Amniotic stem cell (primary cell): ENCODE measurements at places on chromosomes 5 and 9.

DNA sequence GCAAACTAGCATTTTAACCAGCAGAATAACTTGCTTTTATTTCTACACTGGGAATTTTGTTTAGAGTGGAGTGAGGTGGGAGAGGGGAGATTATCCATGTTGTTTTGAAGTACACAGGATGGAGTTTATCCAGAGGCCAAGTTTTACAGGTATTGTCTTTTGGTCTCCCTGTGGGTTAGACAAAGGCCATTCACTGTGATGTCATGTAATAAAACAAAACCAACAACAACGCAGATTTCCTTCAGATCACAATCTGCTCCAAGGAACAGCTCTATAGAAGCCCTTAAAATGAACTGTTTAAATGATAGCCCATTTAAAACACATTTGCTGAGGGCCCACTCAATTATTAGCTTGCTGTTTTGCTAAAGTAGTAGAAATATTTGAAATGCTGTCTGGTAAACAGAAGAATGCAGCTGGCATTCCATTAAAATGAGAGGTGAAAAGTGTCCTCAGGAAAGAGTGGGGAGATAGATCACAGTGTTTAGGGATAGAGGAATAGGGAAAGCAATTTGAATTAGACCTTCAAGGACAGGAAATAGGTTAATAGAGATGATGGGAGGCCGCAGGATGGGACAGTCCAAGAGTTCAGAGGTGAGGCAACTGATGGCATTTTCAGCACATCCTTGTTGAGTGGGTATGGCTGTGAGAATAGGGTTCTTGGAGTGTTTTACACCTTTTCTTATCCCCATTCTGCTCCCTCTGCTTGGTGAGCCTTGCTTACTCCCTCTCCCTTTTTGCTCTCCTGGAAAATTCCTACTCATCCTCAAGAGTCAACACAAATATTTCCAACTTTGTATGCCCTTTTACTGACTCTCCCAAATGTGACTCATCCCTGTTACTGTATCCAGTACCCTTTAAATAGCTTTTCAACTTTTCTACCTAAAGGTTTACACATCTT lies 140.1 kb upstream of the NR3C1 start:
- DNase-seq: peak; percentile 17

DNA sequence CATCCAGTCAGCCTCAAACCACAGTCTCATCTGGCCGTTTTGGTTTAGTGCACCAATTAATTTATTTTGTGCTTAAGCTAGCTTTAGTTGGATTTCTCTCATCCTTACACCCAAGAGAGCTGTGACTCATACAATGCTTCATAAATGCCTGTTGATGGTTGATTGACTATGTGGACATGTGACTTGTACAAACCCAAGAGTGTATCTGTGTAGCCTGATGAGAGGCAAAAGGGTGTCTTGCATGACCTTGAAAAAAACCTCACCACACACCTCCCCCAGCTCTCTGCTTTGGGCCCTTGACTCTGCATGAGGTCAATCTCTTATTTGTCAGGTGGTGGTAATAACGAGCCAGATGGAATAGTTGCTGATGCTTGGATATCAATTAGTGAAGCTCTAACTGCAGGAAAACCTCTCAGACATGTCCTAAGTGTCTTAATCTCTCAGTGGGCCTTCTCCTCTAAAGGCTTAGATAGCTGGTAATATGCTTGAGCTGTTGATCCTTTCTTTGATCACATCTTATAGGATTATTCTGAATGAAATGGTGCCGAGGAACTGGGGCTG lies 10.6 kb upstream of the GLRA1 start:
- no peak for DNase-seq

- no peak for DNase-seq
Measured at GRCh38 chr9:121676926-121677325, 25.5 kb downstream of the DAB2IP start.

DNA sequence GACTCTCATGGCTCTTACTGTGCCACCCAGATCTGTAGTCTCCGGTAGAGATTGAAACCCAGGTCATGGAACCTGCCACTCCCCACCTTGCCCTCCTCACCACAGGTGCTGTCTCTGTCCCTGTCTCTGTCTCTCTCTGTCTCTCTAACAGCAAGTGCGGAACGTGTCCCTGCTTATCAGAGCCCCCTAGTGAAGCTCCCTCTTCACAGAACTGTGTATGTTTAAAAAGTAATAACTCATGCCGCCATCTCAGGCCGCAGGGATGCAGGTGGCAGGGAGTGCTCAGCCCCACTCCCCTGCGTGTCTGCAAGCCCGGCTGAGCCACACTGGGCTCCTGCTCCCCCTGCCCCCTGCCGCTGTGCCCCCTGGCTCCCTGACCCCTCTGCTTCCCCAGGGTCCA lies 43.8 kb downstream of the UNC5A start:
- DNase-seq: no peak

DNA sequence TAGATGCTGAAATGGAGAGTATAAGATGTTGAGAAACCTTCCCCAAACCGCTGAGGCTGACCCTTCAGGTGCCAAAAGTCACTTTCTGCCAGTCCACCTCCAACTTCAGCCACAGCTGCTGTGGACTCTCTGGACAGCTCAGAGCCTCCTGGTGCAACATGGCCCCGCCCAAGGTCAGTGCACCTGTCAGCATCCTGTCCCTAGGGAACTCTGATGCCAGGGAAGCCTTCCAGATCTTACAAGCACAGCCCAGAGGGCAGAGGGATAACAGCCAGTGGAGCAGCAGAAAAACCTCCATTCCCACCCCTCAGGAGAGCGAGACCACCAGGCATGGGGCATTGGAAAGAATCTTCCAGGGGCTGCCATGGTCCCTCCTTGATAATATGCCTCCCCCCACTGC lies 10.5 kb upstream of the PTGES2 start:
- no peak for DNase-seq

DNA sequence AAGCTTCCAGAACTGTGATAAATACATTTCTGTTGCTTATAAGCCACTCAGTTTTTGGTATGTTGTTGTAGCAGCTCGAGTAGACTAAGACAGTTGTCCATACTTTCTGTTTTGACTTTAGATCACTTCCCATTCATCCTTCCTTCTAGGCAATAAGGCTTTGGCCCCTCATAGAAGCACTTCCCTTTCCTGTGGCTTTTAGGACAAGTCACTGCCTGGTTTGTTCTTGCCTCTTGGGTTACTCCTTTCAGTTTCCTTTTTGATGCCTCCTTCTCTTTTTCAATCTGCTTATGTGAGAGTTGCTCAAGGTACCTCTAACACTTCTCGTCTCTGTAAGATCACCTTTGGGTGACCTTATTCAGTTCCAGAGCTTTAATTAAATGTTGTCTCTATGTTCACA lies 72.4 kb upstream of the NTRK2 start:
- no peak for DNase-seq

GRCh38 chr5:56377573-56377972 lies 144.4 kb upstream of the ANKRD55 start:
- DNase-seq: no peak

- DNase-seq: no peak
Measured at GRCh38 chr9:120413121-120414048, 166.6 kb downstream of the CDK5RAP2 start.
